ENCODE measurements at places on chromosomes 2 and 18.
A peak's percentile ranks its signal among the peaks of the same experiment; 100 is the strongest.

GRCh38 chr2:226707499-226707898 lies 92.1 kb downstream of the IRS1 start:
- no peak for DNase-seq

DNA sequence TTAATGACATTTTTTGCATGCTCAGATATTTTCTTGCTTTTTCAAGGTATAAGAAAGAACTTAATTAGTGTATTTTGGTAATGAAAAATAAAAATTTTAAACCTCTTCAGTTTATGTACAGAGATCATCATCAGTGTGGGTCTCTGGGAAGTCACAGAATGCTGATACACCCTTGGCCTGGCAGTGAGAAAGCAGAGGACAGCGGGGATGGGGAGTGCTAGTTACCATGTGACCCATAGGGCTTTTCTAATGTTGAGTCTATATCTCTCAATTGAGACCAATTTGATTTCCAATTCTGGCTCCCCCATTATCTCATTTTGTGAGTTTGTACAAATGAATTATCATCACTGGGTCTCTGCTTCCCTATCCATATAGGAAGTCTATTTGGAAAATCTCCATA lies 305.7 kb downstream of the CYRIA start:
- no peak for DNase-seq

GRCh38 chr2:238513346-238513745 lies 86.6 kb downstream of the ASB1 start:
- peak; percentile 42 for DNase-seq

DNA sequence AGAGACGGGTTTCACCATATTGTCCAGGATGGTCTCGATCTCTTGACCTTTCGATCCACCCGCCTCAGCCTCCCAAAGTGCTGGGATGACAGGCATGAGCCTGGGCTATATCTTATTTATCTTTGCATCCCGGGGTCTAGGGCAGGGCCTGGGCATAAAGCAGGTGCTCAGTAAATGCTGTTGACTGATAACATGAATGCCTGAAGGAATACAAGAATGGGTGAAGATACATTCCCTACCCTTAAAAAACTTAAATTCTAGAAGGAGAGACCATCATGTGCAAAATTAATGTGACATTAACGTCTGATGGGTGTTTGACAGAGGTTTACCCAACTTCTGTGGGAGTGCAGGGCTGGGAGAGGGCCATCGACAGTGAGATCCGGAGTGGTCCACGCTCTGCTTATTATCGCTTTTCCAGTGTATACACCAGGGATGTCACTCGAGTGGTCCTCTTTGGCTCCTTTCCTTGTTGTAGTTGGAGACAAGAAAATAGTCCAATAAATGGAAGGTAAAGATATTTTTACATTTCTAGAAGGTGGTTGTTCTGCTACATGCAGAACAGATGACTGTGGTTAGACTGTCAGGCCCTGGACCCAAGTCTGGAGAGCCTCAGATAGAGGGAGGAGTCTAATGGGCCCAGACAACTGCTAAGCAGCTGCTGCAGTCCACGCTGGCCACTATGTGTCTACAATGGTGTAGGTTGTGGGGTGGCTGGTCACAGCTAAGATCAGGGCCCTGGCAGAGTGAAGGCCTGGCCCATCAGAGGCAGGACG lies 131.7 kb downstream of the MYCN start:
- no peak for DNase-seq

GRCh38 chr18:32389858-32390257 lies 80.8 kb downstream of the GAREM1 start:
- no peak for DNase-seq

GRCh38 chr2:138503087-138503442 lies 1.5 kb downstream of the SPOPL start:
- DNase-seq: no peak

GRCh38 chr2:154844513-154844912 lies 146.0 kb downstream of the KCNJ3 start:
- no peak for DNase-seq

GRCh38 chr2:142190805-142191204 lies 60.0 kb upstream of the LRP1B start:
- no peak for DNase-seq

- no peak for DNase-seq
Measured at GRCh38 chr2:52456561-52457377, 1310.8 kb upstream of the CHAC2 start.

- no peak for DNase-seq
Measured at GRCh38 chr2:200077838-200078237, 122.5 kb downstream of the MAIP1 start.

DNA sequence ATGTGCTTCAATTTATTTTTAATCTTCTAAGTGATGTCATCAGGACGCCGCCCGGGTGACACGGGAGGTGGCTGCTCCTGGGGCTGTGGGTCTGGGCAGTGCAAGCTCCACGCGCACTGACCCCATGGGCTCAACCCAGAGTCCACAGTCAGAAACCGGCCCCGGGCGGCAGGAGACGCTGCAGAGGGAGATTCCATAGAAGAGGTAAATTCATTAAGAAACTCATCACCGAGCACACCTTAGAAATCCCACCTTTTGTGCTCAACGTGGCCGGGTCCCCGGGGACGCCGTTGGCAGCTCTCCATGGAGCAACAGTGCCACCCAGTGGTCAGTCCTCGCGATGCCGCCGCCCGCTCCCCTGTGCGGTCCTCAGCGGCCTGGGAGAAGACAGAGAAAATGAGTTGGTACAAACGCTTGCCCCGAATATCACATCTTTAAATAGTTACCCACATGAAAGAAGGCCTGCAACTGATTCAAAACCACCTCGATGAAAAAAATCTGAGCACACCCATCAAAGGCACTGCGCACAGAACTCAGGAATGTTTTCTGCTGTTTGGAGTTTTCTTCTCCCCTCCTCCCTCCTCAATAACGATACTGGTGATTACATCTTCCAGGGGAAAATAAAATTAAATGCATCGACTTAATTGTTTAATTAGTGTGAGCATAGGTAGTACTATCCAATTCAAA lies 92.6 kb downstream of the CMPK2 start:
- peak; percentile 26 for DNase-seq

- no peak for DNase-seq
Measured at GRCh38 chr18:42675810-42676209, 439.7 kb downstream of the RIT2 start.

- DNase-seq: no peak
Measured at GRCh38 chr2:133163111-133163510, 405.2 kb downstream of the NCKAP5 start.

DNA sequence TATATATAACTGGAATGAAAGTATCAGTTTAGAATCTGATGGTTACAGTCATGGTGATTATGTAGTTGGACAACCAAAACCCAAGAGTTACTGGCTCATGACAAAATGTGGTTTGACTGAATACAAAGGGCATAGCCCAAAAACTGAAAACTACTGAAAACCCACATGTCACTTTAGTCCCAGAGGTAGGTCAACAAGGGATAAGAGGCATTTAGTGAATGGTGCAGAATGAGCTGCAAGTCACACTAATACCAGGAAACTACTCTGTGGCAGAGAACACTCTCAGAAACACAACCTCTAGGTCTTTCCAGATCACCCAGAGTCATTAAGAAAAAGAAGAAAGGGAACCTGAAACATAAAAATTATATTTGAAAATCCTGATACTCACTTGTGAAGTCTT lies 154.5 kb downstream of the AGPS start:
- no peak for DNase-seq

DNA sequence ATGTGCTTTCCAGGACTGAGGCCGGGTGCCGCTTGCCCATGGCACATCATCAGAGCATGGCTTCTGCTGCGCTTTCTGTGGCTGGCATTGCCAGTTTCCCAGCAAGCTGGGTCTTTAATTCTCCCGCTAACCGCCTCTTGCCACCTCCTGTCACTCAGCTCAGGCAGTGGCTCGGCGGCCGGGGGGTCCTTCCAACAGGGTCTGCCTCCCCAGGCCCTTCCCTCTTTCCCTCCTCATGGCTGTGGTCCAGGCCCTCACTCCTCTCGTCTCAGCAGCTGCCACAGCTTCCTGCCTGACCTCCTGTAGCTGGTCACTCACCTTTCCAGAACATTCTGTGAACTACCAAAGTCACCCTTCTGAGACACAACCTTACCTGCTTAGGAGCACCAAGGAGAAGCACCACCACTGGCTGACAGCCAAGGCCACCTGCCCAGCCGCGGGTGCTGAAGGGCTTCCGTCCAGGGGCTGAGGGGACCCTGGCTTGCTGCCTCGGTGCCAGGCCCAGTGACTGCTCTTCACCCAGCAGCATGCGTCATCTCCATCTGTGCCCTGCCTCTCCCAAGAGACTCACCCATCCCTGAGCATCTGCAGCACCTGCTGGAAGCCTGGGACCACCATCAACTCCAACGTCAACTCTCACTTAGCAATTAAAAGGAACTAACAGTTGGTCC lies 22.6 kb downstream of the CHMP1B start:
- no peak for DNase-seq

DNA sequence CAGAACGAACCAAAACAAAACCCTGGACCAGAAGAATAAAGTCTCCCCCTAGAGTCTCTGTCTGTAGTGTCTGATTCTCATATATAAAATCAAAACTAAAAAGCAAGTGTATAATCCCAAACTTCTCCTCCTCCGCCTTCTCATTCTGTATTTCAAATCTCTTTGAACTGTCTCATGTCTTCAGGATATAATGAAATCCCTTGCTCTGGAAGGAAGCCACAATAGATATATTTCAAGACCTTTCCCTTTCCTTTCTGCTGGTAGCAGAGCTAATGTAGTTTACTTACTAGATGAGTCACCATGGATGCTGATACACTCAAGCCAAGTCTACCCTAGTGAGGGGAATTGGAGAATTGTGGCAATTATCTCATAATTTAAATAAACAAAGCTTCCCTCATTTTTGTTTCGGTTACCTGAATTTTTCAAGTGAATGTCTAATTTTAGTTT lies 33.5 kb upstream of the CCDC93 start:
- DNase-seq: no peak

DNA sequence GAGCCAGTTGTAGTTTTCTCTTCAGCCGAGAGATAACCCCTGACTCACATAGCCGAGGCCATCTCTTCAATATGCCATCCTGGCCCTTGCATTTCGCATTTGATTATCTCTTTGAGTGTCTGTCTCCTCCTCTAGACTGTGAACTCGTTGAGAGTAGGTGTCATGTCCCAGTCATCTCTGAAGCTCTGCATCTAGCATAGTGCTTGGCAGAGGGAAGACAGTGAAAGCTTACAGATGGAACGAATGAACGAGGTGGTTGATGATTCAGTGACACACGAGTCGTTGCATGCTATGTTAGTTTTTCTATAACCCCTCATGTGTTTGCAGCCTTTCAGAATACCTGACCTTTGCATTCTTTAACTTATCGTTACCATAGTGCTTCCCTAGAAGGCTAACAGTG lies 59.9 kb upstream of the CYRIA start:
- DNase-seq: no peak

DNA sequence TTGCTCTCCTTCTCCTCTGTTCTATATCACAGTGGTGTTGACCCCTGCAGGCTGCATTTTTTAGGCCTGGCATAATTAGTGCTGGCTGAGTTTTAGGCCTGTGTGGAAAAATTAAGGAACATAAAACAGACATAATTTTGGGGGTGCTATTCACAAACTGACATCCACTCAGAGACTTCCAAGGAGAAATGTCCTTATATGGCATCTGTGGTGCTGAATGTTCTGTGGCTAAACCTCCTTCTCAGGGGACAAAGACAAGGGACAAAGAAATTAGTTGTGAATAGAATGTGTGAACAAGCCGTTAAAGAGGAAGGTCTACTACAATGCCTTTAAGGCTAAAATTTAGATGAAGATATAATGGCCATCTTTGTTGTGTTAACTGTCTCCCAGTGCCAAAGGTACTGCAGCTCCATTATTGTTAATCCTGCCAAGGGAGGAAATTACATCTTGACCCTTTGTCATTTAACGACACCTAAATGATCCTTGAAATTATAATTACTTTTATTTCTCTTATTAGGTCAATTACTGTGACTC lies 870.0 kb upstream of the CHAC2 start:
- DNase-seq: no peak

GRCh38 chr2:64012115-64012514 lies 7.1 kb downstream of the VPS54 start:
- no peak for DNase-seq

DNA sequence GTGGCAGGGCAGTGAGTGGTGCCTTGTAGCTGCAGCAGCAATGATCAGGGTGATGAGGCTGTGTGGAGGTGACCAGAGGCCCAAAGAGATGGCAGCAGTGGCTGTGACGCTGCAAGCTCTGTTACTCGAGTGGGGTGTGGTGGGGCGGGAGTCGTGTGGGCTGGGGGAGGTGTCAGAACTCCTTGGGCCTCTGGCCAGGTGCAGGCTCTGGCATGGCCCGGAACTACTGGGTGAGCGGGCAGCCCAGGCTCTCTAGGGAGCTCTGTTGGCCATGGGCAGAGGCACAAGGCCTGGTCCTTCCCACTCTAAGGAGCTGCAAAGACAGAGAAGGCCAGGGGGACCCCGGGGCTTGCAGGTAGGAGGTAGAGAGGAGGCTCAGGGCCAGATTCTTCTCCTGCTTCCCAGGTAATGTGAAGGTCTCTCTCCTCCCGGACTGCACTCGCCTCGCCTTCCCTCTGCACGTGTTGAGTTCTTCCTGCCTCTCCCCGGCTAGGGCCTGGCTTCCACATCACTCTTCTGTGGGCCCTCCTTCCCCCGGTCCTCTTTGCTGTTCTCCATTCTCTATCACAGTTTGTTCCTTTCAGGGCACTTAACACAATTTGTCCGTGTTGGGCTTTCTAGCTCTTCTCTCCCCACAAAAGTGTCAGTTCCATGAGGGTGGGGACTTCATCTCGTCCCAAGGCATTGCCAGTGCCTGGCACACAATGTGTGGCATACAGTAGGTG lies 114.8 kb downstream of the MCFD2 start:
- DNase-seq: no peak

DNA sequence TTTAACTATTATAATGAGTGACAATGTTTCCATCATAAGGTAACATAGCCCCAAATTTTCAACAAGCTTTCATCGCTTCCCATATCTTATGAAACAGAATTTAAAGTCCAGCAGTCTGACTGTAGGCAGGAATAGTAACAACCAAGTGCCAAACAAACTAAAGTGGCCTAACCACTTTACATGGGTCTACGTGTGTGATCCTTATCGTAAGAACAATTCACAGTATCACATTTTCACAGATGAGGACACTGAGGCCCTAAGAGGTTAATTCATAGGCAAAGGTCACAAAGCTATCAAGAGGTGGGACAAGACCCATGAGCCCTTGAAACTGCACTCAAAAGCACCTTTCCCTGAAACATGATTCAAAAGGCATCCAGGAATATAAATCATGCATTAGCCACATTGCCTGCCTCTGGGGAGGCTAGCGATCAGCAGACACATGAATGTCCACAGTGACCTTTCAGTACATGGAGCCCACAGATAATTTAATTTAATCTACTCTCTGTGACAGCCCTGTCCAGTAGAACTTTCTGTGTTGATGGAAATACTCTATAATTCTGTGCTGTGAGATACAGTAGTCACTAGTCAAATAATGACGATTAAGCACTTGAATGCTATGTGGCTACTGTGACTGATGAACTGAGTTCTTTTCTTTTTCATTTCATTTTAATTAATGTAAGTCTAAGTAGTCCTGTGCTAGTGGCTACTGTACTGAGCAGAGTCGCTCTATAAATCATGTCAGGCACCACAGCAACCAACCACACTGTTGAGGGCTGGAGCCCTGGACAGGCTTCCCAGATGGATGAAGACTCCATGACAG lies 30.3 kb downstream of the KIDINS220 start:
- DNase-seq: no peak
